ENCODE measurements at places on chromosomes 3 and 15.

DNA sequence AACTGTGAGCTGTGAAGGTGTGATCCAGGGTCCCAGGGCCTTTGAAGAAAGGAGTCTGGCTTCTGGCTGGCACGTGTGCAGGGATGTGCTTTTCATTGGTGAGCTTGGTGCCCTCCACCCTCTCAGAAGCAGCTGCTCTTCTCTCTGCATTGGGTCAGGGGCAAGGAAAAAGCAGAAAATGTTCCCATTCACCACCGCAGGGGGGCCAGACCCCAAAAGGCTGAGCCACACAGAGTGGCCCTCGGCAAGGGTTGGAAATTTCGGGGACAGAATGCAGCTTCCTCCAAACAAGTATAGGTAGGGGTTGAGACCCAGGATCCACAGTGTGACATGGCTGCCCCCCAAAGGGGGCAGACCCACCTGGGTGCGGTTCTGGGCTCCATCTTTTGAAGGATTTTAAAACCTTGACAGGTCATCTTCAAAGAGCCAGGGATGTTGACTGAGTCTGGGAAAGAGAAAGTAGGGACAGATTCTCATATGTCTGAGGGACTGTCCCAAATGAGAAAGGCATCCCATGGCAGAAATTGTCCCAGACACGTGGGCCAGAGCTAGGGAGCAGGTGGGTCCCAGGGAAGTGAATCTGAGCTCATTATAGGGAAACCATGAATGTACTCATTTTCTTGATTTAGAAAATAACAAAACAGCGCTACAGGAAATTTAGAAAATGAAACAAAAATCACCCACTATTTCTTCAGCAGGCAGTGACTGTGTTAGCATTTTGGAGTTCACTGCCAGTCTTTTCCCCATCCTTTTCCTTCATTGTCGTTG is 2.7 kb downstream of the CSK start:
- DNase-seq, result no peak

- DNase-seq, result no peak
Measured at GRCh38 chr3:39460677-39461076, 6.8 kb upstream of the MOBP start.

- DNase-seq, result no peak
Measured at GRCh38 chr3:51336261-51336660, 48.8 kb upstream of the MANF start.

DNA sequence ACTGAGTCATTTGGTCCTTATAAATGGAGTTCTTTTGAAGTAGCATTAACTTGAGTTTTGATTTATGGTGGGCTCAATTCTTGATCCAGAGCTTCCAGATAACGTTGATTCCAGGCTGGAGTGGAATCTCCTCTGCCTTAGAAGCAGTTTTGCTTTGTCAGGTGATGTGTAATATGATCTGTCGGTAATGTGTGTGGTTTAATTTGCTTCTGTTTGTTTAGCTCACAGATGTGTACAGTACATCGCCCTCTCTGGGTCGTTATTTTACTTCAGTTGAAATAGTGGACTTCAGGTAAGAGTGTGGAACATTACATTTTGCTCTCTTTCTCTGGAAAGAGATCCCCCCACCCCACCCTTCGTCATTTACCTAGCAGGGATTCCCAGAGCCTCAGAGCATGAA is 23.1 kb downstream of the C3orf52 start:
- no peak for DNase-seq

DNA sequence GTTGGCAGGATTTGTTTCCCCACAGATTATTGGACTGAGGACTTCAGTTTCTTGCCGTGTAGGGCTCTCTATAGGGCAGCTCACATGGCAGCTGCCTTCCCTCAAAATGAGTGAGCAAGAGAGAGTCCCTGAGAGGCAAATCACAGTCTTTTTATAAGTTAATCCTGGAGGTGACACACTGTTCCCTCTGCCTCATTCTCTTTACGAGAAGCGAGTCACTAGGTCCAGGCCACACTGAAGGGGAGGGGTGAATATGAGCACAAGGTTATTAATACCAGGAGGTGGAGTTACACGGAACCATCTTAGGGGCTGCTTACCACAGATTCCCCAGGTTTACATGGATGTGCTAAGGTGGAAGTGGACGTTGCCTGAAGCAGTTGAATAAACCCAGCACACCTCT is 77.0 kb downstream of the LPP start:
- no peak for DNase-seq

- no peak for DNase-seq
Measured at GRCh38 chr3:193507566-193507965, 47.1 kb downstream of the ATP13A4 start.

DNA sequence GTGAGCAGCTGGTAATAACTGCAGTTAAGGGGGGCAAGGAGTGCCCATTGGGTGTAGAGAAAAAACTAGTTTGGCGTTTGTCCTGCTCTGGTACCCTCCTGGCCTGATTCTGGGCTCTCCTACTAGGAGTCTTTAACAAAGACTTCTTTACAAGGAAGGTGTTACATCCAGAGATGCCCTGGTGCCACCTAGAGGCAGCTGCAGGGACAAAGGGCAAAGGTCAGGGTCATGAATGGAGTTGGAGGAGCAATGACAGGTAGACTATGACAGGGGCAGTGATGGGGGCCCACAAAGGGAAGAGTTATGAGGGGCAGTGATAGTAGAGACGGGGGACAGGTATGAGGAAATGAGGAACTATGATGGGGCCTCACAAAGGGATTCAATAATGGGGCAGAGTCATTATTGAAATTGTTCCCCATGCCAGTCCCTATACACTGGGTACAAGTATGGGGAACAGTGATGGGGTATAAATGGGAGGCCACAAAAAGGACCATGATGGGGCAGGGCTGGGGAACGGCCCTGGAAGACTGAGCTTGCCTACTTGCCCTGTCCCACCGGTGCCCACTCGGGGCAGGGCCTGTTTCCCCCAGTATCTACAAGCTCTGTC is 7.9 kb downstream of the CCDC71 start:
- peak; percentile 25 for DNase-seq

- no peak for DNase-seq
Measured at GRCh38 chr3:29430558-29430971, 149.7 kb downstream of the RBMS3 start.

- DNase-seq, result no peak
Measured at GRCh38 chr3:158809642-158810041, 7.8 kb downstream of the MFSD1 start.

DNA sequence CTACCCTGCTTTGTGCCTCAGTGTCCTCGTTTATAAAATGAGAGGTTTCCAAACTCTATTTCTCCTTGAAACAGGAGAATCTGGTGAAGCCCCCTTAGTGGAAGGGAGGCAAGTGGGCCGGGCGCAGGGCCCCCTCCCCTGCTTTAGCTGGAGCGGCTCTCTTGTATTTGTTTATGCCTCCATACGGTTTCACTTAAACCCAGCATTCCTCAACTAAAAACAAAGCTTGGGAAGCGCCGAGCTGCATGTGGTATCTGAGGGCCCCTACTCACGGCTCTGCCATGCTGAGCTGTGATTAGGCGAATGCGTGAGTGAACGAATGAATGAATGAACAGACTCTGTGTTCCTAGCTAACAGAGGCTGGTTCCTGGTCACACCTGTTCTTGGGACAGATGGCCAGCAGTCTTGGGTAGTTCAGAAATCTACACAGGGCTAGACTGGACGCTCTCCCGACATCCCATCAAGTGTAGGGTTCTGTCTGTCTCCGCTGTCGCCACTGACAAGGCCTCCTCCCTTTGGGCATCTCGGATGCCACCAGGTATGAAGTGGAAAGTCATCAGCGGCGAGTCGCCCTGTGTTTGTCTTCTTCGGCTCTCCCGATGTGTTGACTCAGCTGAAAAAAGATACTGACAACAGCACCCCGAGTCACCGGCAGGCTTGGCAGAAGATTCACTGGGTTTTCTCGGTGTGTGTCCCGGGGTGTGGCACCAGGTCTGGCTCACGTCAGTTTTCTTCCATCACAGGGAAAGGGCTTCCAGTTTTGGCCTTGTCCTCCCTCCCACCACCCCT is 42.4 kb upstream of the VPS8 start:
- DNase-seq, result no peak

- no peak for DNase-seq
Measured at GRCh38 chr15:33074942-33075341, 119.6 kb downstream of the FMN1 start.

DNA sequence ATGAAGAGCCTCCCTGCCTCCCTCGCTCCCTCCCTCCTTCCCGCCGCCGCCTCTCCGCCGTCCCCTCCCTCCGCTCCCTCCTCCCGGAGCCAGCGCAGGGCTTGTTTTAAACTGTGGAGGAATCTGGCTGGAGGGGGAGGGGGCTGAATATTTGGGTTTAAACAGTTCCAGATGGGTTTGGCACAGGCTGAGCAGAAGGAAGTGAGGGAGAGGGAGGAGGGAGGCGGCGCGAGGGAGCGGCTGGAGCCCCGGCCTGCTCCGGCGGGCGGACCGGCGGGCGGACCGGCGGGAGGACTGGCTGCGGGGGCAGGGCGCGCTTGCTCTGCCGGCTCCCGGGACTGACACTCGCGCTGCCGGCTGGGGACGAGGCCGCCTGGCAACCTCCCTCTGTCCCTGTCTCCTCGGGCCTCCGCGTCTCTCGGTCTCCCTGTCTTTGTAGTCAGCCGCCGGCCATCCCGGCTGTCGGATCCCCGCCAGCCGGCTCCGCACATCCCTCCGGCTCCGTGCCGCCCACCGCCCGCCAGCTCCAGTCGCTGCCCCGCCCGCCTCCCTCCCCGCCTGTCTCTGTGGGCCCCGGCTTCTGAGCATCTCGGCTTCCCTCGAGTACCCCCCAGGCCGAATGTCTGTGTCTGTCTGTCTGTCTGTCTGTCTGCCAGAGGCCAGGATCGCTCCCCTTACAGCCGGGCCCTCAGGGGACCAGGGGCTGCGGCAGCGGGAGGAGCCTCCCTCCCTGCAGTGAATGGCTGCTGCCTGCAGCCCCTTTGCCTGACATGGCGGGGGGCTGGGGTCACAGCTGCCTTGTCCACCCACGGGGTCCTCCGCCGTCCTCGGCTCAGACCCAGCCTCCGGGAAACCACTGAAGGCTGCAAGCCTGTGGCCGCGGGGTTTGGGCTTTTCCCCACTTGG is 7.6 kb downstream of the EPHB3 start:
- no peak for DNase-seq

- DNase-seq, result no peak
Measured at GRCh38 chr3:149534082-149534481, 59.6 kb downstream of the TM4SF4 start.

DNA sequence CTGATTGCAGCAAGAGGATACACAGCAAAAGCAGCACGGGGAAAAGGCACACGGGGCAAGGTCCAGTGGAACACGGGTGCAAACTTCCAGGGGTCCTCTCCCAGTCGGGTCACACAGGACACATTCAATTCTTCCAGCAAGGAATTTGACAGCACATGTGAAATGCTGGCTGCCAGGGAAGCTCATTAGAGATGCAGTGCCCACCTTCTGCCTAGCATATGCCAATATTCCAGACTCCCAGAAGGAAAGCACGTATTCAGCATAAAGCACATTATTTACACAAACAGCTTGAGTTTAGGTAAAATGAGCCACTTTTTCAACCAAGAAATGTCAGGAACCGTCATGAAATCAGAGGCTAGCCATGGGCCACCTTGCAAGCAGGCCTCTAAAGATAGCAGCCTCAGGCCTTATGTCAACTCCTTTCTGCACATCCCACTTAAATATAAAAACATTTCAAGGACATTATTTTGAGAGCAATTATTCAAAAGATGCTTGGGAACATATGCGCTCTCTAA is 19.3 kb downstream of the MYO5C start:
- DNase-seq, result no peak

DNA sequence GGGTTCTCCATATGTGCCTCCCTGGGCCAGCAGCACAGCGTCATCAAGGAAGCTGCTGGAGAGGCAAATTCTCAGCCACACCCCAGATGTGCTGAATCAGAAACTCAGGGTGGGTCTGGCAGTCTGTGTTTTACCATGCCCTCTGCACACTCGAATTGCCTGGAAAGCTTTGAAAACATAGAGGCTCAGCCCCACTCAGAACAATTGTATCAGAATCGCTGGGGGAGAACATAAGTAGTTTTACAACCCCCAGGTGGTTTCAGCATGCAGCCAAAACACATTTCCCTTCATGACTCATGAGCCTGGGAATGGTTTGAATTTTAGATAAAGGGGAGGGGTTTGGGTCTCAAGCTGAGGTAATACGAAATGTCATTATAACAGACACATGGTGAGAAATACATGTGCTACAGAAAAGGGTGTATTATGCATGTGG is 9.6 kb downstream of the TGM4 start:
- no peak for DNase-seq

DNA sequence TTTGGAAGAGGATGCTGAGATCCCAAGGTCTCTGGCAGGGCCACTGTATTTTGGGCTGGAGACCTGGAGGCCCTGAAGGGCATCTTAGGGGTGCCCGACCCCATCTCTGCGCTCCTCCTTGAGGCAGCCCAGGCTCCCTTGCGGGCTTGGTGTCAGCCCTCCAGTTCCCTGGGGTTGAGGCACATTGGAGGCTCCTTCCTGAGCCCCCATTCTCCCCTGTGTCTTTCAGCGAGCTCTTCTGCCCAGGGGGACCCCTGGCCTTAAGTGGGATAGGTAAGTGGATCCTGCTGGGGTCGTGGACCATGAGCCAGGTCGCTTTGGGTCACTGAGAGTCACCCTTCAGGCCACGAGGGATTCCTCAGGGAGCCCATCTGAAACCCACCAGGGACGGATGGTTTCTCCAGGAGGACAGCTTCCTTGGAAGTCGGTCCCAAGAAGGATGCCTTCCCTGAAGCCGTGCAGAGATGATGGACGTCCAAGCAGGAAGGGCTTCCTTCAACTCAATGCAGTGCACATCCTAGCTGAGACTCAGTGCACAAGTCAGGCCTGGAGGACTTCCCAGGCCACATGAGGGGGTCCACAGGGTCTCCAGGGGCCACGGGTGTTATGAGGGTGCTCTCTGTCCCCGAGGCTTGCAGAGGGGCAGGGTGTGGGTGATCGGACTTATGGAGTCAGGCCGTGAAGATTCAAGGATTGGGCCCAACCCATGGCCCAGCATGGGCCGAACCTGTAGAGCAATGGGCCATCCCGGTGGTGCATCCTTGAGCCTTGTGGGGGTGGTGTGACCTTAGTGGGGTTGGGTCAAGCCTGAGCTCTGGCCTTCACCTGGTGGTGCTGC is 224.3 kb downstream of the SNRPN start:
- DNase-seq, result no peak

GRCh38 chr15:29040370-29040751 is 154.6 kb downstream of the APBA2 start:
- DNase-seq, result no peak

- DNase-seq, result no peak
Measured at GRCh38 chr3:21562243-21562642, 188.8 kb downstream of the ZNF385D start.

- no peak for DNase-seq
Measured at GRCh38 chr3:163508206-163508605, 1570.1 kb downstream of the SI start.

- no peak for DNase-seq
Measured at GRCh38 chr3:195757827-195758226, 37.0 kb downstream of the MUC20 start.

Data from stimulated activated CD8-positive, alpha-beta memory T cell treated with anti-CD3 and anti-CD28 coated beads, Interleukin-4, amount 100 ng/mL, for 1 hour (primary cell).